ENCODE measurements at places on chromosomes 3 and 15.

DNA sequence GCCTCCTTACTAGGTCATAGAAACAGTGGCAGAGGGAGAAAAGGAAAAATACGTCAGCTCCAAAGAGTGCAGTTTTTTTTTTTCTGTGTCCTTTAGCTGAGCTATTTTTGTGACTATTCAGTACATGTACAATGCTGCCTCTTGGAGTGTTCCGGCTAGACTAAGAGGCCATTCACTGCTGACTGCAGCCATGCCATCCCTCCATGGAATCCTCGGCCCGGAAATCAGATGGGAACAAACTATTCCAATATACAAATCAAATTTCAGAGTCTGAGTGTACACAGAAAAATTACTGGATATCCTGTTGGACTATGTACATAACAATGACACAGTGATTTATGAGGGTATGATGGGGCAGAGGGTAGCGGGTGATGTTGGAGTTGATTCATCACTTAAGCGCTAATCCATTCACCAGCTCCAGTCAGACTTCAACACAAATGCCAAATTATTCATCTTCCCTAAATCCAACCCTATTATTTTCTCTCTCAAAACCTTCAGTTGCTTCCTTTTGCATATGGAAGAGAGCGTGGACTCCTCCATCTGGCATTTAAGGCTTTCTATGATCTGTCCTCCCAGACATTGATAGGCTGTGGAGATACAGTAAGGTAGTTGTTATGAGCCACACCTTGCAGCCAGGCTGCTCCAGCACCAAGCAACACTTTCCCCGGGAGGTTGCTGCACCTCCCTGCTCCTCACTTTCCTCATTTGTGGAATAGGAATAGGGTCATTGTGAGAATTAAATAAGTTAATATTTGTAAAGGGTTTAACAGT is 109.1 kb downstream of the LPP start:
- H3K36me3 ChIP-seq, result peaks cover 4% of the 10 kb centered on the region
- H3K27me3 ChIP-seq, result no peaks in the 10 kb centered on the region
- no peak overlapping the region for H3K27ac ChIP-seq
- H3K4me1 ChIP-seq, result peaks cover under 1% of the 10 kb centered on the region
- no peak overlapping the region for H3K4me3 ChIP-seq
- no peak for DNase-seq

DNA sequence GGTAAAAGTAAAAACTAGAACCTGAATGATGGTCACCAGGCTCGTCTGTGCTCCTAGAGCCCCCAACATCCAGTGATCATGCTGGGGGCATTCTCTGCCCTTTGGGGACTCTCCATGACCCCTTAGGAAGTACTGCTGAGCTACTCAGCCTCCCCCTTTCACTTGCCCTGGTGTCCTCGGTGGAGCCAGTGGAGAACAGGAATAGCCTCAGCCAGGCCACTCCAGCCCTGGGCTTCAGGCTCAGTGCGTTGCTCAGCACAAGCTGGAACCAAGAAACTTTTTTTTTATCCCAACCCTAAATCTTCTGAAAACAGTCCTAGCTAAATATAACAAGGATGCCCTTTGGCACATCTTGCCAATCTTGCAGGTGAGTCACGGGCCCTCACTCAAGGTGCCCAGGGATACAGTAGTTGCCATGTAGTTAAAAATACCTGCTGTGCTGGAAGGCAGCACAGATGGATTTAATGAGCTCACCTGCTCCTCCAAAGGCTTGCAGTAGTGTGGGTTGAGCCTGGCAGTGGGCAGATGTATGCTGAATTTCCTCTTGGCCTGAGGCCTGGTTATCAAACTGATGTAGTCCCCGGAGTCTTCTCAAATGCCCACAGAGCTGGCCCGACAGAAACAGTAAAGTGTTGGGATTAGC is 46.9 kb upstream of the TMEM158 start:
- DNase-seq, result no peak
- peaks cover 42% of the 10 kb centered on the region for H3K27me3 ChIP-seq
- H3K27ac ChIP-seq, result no peak overlapping the region
- H3K4me1 ChIP-seq, result no peaks in the 10 kb centered on the region
- H3K36me3 ChIP-seq, result no peaks in the 10 kb centered on the region

- no peak for DNase-seq
- peaks cover 8% of the 10 kb centered on the region for H3K27me3 ChIP-seq
- H3K27ac ChIP-seq, result no peak overlapping the region
- peaks cover 3% of the 10 kb centered on the region for H3K4me1 ChIP-seq
- H3K4me3 ChIP-seq, result no peak overlapping the region
These were observed 120.1 kb upstream of the PRICKLE2 start for GRCh38 chr3:64345371-64345770.

DNA sequence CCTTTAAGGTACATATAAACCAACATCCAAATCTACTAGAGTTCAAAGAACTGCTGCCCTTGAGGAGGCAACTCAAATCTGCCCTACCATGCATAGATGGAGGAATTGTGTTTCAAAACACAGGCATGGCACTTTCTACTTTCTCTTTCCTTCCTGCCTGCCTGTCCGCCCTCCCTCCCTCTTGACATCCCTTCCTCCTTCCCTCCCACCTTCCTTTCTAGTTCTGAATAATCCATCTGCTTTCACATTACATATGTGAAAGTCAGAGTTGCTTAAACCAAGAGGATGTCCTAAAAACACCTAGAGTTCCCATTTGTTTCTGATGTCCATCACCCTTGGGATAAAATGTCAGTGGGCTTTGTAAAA is 537.6 kb downstream of the FOXP1 start:
- no peaks in the 10 kb centered on the region for H3K27me3 ChIP-seq
- H3K4me3 ChIP-seq, result no peak overlapping the region
- peaks cover 78% of the 10 kb centered on the region for H3K36me3 ChIP-seq
- no peak for DNase-seq
- H3K27ac ChIP-seq, result peak overlapping the region; percentile 51

DNA sequence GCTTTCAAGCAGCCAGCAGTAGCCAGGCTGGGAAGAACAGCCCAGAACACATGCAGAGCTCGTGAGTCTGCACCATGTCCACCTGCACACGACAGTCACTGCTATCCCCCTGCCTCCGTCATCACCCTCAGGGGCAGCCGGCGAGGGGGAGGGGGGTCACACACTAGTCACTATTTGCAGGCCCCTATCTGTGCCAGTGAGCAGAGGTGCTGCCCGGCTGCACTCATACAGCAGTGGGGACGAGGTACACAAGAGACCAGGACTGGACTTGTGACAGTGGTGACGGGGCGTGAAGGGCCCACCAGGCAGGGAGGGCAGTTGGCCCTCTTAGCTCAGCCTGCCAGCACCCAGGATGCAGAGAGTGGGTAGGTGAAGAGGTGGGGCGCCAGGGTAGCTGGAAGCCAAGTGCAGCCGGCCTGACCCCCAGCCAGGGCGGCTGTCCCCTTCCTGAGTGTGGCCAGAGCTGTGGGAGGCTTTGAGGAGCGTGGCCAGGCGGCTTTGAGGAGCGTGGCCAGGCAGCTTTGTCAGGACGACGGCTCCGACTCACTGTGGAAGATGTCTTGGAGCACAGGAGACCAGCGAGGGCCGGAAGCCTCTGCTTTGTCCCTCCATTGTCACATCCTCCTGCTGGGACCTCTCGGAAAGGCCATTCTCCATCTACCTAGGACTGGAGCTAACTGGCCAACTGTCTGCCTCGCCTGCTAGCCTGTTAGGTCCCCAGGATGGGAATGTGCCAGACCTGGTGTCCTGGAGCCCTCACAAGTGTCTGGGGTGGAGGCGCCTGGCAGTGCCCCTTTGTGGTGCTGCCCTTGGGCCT is 52.1 kb upstream of the FGD5 start:
- no peak overlapping the region for H3K27ac ChIP-seq
- no peaks in the 10 kb centered on the region for H3K27me3 ChIP-seq
- no peaks in the 10 kb centered on the region for H3K36me3 ChIP-seq

DNA sequence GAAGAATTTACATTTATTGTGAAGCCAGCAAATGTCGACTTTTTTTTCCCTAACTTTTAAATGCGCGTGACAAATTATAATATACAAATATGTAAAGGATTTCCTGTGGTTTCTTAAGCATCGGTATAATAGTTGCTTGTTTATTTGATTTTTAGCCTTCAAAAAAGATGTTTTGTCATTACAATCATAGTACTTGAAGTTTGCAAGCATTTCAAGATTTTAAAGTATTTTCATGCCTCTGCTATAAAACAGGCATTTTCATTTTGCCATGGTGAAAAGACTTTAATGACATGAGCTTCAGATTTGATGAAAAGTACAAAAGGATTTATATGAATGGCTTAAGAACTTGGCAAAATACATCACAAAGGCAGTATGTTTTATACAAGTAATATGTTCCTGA is 9.4 kb upstream of the P2RY12 start:
- no peak overlapping the region for H3K4me3 ChIP-seq
- H3K27me3 ChIP-seq, result peaks cover 3% of the 10 kb centered on the region
- H3K27ac ChIP-seq, result no peak overlapping the region
- no peak for DNase-seq

DNA sequence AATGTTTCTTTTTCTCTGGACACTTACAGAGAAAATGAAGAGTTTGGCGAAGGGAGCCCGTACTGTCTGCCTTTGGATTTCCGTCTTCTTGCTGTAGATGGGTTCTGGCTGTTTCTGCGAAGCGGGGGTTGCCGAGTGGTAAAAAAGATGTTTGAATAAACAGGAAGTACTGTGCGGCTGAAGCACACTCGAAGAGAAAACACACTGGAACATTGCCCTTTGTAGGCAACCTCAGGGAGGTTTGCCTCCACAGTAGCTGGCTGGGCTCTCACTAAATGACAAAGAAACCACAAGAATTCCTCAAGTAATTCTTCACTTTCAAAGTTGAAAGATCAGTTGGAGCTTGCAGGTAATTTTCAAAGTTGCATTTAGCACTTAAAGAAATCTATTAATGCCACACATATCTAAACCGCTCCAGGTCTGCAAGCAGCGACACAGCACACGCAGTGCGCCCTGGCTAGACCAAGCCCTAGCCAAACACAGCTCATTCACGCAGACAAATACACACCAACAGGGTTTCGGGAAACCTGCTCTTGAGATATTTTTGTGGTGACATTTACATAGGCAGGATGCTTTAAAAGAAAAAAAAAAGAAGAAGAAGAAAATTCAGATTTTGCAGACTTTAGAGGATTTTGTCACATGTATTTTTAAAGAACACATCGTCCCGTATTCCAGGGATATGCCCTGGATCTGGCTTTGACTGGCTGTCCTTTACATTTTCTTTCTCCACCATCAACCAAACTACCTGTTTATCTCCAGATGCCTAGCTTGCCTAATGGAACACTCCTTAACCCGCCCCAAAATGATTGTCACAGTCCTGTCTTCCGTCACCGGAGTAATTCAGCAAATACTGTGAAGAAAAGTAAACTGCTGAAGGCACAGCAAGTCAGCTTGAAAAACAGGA is 452.8 kb downstream of the FOXP1 start:
- peak overlapping the region; percentile 93 for H3K27ac ChIP-seq
- H3K36me3 ChIP-seq, result peaks cover 5% of the 10 kb centered on the region
- H3K27me3 ChIP-seq, result no peaks in the 10 kb centered on the region

DNA sequence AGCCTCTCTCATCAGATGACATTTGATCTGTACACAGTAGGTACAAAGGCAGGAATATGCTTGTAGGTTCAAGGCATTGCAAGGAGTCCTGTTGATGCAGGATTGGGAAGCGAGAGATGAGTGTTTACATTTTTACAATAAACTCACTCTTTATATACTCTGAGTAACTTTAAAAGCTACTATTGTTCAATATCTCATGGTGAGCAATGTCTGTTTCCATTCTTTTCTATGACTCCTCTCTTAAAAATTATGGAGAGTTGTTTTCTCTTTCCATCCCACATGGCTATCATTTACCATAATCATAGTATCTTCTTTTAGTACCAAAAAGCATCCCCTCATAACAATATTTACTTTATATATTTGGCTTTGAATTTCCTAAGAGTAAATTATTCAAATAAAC is 314.0 kb upstream of the CDIN1 start:
- H3K27me3 ChIP-seq, result no peaks in the 10 kb centered on the region
- no peaks in the 10 kb centered on the region for H3K4me1 ChIP-seq
- no peak overlapping the region for H3K4me3 ChIP-seq
- no peak overlapping the region for H3K27ac ChIP-seq

DNA sequence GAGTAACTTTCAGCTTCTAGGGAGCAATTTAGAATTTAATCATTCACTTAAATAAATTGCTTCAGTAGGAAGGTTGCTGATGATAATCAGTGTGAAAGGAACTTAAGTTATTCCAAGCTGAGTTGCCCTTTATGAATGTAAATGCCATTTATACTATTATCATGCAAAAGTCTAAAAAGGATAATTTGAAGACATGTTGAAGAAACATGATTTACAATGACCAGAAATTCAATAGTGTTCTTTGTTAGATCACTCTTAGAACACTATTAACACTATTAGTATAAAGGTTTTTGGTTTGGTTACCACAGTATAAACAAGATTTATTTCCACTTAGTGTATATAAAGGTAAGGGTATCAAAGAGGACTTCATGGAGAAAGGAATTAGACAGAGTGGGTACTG is 1.6 kb downstream of the OR4F6 start:
- no peaks in the 10 kb centered on the region for H3K36me3 ChIP-seq
- DNase-seq, result no peak
- peaks cover 12% of the 10 kb centered on the region for H3K27me3 ChIP-seq
- H3K4me1 ChIP-seq, result no peaks in the 10 kb centered on the region
- no peak overlapping the region for H3K27ac ChIP-seq
- H3K4me3 ChIP-seq, result no peak overlapping the region

GRCh38 chr3:44421280-44421679 is 56.2 kb downstream of the ZNF445 start:
- H3K4me3 ChIP-seq, result no peak overlapping the region
- H3K27me3 ChIP-seq, result no peaks in the 10 kb centered on the region
- no peak for DNase-seq
- no peaks in the 10 kb centered on the region for H3K4me1 ChIP-seq
- no peaks in the 10 kb centered on the region for H3K36me3 ChIP-seq

- peak overlapping the region; percentile 97 for H3K27ac ChIP-seq
- peaks cover 49% of the 10 kb centered on the region for H3K4me1 ChIP-seq
- DNase-seq, result peak; percentile 72
- peaks cover 33% of the 10 kb centered on the region for H3K36me3 ChIP-seq
These were observed 3.2 kb downstream of the ANP32A start for GRCh38 chr15:68817304-68818065.

DNA sequence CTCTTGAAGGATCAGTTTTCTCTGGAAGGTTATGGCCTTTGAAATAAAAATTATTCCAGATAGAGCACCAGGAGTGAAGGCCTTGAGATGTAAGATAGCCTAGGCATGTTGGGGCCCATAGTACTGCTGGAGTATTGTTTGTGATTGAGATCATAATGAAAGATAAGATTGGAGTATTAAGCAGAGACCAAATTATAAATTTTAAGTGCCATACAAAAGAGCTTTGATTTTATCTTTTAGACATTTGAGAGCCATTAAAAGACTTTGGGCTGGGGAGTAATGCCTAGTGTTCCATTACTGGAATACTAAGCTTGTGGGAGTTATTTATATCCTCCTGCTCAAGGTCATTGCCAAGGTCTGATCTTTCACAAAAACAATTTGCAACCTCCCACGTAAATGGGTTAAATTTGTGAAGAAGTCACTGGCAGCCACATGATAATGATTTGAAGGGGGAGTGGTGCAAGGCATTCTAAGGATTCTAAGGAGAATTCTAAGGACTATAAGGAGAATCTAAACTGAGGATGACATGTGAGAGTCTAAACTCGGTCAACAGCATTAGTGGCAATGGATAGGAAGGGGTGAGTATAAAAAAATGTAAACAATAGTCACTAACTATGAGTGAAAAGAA is 12.8 kb downstream of the ELL3 start:
- no peak overlapping the region for H3K27ac ChIP-seq
- no peaks in the 10 kb centered on the region for H3K4me1 ChIP-seq
- peaks cover 65% of the 10 kb centered on the region for H3K36me3 ChIP-seq

GRCh38 chr15:70932397-70932796 is 39.8 kb downstream of the LRRC49 start:
- H3K36me3 ChIP-seq, result no peaks in the 10 kb centered on the region
- DNase-seq, result no peak
- H3K4me1 ChIP-seq, result no peaks in the 10 kb centered on the region
- no peak overlapping the region for H3K27ac ChIP-seq
